Activated CD8-positive, alpha-beta memory T cell treated with anti-CD3 and anti-CD28 coated beads, Interleukin-2, amount 10 ng/mL, durations not matched to agents 7 days and 5 days (primary cell): ENCODE measurements at places on chromosomes 7 and 10.
A peak's percentile ranks its signal among the peaks of the same experiment; 100 is the strongest.

GRCh38 chr10:66625709-66626590 lies 299.9 kb upstream of the LRRTM3 start:
- no peak for DNase-seq

DNA sequence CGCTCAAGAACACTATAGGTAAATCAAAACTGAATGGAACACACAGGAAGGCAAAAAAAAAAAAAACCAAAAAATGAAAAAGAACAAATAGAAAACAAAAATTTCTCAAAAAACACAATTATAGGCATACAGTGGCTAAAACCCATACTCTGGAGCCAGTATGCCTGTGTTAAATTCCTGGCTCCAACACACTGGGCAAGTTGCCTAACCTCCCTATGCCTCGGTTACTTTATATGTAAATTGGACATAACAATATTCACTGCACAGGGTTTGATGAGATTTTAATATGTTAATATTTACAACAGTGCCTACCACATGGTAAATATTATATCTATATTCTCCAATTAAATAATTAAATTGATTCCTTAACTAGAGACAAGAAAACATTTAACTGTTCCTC lies 217.1 kb downstream of the HTR7 start:
- DNase-seq = no peak

DNA sequence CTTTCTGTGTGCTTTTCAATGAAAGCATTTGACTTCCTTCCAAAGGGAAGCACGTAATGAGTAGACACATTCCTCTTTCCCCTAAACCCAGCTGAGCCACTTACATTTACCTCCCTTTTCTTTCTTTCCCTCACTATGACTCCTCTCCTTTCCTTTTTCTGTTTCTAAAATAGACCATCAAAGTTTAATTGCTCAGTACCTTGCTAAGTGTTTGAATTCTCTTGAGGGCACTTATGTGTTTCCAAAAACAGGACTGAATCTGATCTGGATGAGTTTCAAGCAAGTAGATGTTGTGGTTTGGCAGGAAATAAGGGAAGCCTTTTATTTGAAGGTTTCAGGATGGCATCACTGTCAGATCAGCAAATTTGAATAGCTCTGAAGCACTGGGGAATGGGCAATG lies 396.2 kb downstream of the REEP3 start:
- no peak for DNase-seq

GRCh38 chr7:32427769-32428291 lies 62.4 kb downstream of the LSM5 start:
- peak; percentile 77 for DNase-seq

- DNase-seq = peak; percentile 87
Observed at GRCh38 chr10:124717911-124718741, 26.1 kb downstream of the FAM53B start.

DNA sequence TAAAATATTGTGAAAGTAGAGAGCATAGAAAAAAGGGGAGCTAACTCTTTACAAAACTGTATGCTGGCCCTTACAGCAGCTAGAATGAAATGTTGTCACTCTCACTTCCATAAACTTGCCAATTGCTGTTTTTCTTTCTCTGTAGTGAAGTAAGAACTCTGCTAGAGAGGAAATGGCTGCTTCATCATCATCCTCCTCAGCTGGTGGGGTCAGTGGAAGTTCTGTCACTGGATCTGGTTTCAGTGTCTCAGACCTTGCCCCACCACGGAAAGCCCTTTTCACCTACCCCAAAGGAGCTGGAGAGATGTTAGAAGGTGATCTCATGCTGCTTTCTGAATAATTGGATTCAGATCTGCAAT lies 7.6 kb upstream of the ASCC1 start:
- no peak for DNase-seq

- no peak for DNase-seq
Observed at GRCh38 chr10:125739994-125740679, 20.6 kb downstream of the EDRF1 start.

- DNase-seq = no peak
Observed at GRCh38 chr7:92177362-92177761, 1.6 kb downstream of the LRRD1 start.

- DNase-seq = peak; percentile 38
Observed at GRCh38 chr10:5828725-5829124, 15.5 kb upstream of the GDI2 start.

DNA sequence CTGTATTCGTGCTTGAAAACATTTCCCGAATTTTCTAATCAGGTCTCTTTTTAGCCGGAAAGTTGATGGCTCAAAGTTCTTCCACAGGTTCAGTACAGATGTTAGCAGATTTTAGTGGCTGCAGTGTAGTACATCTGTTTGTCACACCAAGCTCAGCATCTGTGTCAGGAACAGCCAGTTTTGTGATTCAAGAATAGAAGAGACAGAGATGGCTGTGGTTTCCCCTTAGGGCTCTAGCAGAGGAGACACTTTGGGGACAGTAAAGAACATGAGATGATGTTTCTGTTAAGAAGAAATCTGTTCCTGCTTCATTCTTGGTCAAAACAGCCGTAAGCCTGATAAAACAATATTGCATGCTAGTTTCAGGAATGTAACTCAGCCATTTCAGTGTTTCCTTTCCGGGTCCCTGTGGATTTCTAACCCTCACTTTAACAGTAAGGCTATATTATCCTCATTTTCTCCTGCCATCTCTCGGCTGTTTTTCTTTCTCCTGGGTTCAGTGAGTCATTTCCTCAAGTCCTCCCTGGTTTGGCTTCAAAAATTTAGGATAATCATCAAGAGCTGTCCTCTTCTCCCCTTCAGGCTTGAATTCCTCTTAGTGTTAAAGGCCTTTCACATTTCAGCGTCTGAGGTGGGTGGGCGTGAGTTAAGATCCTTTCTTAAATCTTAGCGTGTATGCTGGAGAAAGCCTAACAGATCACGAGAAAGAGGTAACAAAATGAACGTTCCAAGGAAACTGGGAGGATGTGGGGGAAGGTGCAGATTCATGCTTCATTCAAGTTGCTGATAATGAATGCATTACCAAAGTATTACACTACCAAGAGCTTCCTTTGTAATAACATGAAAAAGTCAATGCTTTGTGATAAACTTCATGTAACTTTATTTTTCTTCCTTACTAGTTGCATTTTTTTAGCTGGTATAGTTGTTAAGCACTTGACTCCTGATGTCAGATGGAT lies 37.1 kb upstream of the BICC1 start:
- DNase-seq = no peak

GRCh38 chr7:38703093-38703492 lies 71.9 kb upstream of the AMPH start:
- DNase-seq = no peak

DNA sequence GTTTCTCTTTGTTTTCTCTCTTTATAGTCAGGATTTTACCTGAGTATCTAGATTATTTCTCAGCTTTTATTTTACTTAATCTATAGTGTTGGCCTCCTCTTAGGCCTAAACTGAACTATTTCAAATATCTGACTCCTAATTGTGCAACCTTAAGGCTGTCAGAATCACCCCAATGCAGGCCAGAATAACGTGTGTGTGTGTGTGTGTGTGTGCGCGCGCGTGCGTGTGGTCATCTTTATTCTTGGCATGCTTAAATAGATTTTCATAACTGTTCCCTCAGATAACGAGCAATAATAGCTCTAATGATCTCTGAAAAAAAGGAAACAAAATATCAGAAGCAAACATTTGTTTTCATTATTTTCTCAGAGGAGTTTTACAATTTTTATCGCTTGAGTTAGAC lies 92.4 kb downstream of the PCDH15 start:
- no peak for DNase-seq

- no peak for DNase-seq
Observed at GRCh38 chr7:26425655-26426054, 134.0 kb downstream of the SNX10 start.

GRCh38 chr7:153404124-153404523 lies 644.6 kb downstream of the ACTR3B start:
- no peak for DNase-seq

GRCh38 chr7:157009778-157010587 lies 480 bp downstream of the MNX1 start:
- DNase-seq = no peak

DNA sequence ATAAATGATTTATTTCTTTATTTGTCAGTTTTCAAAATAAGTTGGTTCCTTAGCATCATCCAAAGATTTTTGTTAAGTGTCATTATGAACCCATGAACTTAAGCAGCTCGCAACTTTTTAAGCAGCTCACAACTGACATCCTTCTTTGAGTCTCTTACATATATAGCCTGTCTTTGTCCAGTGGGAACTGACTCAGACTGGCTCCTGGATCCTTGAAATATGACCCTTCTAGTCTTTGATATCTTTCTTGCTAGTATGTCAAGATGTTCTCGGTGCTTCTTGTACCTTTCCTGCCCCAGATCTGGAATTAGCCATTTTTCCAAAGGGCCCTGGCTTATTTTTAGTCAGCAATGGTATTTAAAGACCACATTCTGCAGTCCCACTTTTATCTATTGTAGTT lies 53.9 kb upstream of the ARID5B start:
- no peak for DNase-seq

DNA sequence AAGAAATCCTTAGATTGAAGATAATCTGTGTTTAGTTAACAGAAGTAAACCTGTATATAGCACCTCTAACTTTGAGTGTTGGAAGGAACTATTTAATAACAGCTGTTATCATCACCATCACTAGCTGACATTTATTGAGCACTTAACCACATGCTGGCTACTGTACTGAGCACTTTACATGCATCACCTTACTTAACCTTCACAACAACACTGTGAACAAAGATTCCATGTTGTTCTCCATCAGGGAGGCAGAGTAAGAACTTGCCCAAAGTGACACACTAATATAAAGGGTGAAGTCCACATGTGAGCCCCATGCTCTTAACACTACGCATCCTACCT lies 182.2 kb downstream of the ST7 start:
- no peak for DNase-seq

- no peak for DNase-seq
Observed at GRCh38 chr10:95296764-95297163, 6.0 kb upstream of the PDLIM1 start.

DNA sequence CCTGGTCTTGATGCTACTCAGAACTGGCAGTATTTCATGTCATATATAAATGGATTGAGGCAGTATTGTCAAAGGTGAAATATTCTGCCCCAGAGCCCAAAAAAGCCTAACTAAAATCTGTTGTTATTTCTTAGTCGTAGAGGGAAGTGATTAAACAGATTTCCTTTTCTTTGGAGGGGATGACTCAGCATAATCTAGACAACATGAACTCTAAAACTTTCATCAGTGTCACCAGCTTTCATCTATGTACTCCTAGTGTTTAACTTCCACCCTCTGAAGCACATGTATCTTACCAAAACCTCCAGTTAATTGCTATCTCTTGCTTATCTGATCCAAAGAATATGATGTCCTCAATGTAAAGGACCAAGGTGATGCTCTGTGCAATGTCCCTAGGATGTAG lies 97.1 kb upstream of the ARID5B start:
- DNase-seq = no peak

DNA sequence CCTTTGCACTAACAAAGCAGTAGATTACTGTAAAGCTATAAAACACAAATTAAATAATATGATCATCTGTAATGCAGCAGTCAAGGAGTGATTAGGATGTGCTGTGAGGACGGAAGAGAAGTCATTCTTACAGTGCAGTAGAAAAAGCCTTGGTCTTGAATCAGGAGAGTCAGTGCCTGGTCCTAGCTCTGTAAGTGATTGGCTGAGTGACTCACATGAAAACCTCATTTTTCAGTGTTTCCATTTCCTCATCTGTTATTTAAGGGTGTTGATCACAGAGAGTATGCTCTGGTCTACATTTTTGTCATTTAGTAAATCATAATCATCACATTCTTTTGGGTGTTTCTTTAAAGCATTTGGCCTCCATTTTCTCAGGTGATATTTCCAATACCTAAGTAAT lies 717.8 kb downstream of the LRMDA start:
- DNase-seq = no peak

DNA sequence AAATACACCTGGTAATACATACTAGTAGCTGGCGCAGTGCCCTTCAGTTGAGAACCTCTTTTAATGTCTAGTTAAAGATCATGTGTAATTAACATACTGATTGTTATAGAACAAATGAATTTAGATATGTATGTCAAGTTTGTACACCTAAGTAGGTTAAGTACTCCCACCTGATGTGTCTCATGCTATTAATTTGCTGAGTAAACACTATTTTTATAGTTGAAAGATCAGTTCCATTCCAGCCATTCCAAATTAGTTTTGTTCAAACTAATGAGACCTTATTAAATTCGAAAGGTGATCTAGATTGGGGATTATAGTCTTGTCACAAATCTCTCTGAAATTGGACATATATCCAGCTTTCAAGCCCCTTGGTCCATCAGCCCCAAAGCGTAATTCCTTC lies 710.0 kb downstream of the LRMDA start:
- no peak for DNase-seq

DNA sequence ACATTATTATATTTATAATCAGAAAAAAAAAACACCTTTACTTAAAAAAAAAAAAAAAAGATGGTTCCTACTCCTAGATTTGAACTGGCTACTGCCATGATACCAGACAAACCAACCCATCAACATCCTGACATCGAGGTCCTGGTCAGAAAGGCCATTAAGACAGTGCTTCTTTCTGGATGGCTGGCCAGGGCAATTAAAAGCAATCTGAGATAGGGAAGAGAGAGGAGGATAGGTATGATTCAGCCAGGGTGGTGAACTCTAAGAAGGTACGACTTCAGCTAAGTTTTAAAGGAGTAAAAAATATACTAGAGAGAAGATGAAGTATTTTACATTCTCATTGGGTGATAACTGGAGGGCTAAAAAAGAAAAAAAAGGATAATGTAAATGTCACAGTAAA lies 139.0 kb downstream of the DOCK4 start:
- no peak for DNase-seq

- DNase-seq = no peak
Observed at GRCh38 chr10:128345353-128345752, 219.1 kb upstream of the MKI67 start.

DNA sequence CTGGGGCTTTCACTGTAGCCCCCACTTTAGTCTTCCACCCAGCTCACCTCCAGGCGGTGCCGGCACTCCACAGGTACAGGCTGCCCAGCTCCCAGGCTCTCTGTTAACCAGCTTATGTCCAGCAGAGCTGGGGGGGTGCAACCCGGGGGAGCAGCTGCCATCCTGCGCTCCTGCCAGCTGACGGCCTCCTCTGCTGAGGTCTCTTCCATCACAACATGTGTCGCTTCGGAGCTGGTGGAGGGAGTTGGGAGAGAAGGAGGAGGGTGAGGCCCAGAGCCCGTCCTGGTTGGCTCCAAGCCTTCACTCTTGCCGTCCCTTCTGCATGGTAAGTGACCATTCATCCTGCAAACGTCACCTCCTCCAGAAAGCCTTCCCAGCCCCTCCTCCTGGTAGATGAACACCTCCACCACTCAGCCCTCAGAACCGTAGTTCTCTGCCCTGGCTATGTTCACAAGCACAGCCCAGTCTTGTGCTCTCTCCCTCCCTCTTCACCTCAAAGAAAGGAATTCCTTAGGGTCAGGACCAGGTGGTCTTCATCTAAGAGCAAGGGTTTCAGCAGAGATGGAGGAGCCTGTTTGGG lies 1.6 kb downstream of the POLM start:
- DNase-seq = no peak

DNA sequence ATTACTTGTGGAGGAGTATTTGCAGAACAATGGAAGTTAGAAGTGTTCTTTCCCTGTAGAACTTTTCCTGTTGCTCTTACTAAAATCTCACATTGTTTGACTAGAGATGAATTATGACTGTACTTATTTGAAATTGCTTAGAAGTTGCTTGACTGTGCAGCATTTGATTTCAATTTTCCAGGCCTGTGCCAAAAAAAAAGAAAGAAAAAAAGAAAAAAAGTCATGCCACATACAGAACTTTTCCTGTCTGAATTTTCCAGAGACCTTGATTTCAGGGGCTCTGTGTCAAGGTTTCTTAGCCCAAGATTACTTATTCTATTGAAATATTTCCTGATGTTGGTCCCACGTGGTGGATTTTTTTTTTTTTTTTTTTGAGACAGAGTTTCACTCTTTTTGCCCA lies 3.5 kb upstream of the FAM171A1 start:
- no peak for DNase-seq

- DNase-seq = peak; percentile 57
Observed at GRCh38 chr10:97069576-97070362, 116.0 kb downstream of the SLIT1 start.
